ENCODE measurements at places on chromosomes 6 and 20. TPM values are rescaled to one million over a fixed set of nuclear protein-coding genes. Genes with fewer than 3 reads are reported as not detected.

Gene GHRH
- not detected for polyA plus RNA-seq

Gene AVP
- not detected for polyA plus RNA-seq

Gene CGA
- polyA plus RNA-seq = not detected

- H3K4me1 ChIP-seq = no peaks in the 10 kb centered on the region
- no peaks in the 10 kb centered on the region for H3K27me3 ChIP-seq
- DNase-seq = no peak
Measured at GRCh38 chr6:3661390-3661789, 90.1 kb downstream of the PXDC1 start.

DNA sequence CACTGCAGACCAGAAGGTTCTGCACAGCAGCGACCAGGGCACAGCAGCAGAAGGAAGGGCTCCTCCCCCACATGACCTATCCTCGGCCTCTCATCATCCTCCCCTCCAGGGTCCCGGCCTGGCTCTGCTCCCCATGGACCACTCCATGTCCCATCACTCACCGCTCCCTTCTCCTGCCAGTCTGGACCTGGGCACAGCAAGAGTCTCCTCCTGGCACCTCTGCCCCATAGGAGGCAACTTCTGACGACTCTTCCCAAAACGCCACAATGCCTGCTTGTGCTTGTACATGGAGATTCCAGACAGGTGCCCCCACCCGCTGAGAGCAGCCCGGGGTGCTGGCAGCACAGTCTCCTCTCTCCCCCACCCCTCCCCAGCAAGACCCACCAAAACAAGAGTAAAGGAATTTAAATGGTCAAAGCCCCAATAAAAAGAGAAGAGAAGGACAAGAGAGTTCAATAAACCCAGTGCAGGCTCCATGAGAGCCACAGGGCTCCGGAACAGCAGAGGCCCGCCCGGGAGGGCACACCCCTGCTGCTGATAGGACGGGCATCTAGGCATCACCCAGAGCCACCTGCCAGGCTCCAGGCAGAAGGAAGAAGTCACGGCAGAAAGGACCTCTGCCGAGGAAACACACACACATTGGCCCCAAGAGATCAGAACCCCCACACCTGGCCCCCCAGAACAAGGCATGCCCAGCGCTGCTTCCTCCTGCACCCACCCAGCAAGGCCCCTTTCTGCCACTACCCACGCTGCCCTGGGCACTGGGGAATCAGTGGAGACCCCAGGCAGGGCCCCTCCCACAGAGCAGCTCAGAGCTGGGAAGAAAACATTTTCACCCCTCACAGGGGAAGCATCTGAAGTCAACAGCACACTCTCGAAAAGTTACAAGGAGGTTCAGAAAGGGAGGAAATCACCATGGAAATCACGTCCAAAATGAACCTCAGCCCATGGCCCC, 15.2 kb downstream of the TAF4 start:
- no peaks in the 10 kb centered on the region for H3K4me1 ChIP-seq
- no peak for DNase-seq
- no peaks in the 10 kb centered on the region for H3K36me3 ChIP-seq
- H3K4me3 ChIP-seq = no peak overlapping the region
- no peaks in the 10 kb centered on the region for H3K27me3 ChIP-seq

DNA sequence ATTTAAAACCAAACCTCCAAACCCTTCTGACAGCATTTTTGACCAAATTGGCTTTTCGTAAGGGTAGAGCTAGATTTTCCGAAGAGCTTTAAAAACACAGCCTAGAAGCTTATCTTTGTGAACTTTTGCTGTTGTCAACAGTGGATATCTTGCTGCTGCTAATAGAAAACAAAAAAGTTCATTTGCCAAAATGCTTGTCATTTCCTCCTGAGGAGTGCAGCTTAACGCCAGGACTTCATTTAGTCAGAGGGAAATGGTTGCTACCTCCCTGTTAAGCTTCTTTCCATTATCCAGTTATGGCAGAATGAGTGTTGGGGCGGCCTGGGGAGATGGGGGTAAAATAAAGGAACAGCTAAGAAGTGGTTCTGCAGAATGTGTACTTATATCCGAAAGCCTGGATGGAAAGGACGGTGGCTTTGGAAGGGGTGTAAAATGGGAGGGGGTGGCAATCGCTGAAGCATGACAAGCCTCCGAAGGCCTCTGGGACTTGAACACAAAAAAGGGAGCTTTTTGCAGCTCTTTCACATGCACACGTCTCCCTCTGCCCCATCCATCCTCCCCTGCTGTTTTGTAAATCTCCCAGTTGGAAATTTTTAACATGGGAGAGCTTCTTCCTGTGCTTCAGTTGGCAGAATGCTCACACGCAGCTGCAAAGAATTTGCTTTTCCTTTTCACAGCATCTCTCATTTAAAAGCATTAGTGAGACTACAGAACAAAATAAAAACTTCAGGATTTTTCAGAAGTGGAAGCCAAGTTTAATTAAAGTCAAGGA, 22.5 kb downstream of the JARID2 start:
- no peaks in the 10 kb centered on the region for H3K36me3 ChIP-seq
- H3K4me1 ChIP-seq = peaks cover 7% of the 10 kb centered on the region
- H3K27ac ChIP-seq = no peak overlapping the region
- no peak overlapping the region for H3K4me3 ChIP-seq
- H3K27me3 ChIP-seq = no peaks in the 10 kb centered on the region
- DNase-seq = no peak

DNA sequence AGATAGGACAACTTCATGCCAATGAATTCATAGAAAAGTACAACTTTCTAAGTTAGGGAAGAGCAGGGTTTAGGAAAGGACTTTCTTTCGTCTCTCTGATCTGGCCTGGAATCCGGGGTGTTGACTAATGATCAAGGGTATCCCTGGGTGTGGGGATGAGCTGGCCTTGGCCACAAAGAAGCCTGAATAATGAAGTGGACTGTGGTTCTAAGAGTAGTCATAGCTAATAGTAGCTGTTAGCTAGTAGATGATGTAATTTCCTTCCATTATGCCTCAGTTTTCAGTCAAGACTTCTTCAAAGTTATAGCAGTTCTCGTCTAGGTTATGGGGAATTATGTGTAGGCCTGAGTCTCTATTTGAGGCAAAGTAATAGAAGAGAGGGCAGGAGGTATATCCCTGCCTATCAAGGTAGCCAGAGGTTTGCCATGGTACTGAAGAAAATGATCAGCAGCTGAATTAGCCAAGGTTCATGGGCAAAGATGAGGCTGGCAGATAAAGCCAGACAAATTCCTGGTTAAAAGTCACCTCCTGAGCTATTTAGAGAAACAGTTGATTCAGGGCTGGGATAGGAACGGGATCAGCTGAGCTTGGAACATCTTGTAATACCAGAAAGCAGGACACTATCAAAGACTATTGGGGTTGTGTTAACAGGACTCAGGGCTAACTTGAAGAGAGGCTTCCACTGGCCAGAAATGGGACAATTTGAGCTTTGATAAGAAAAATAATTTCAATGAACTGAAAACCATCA, 18.7 kb upstream of the TRPC4AP start:
- H3K4me3 ChIP-seq = no peak overlapping the region
- no peaks in the 10 kb centered on the region for H3K27me3 ChIP-seq
- H3K27ac ChIP-seq = no peak overlapping the region
- no peaks in the 10 kb centered on the region for H3K4me1 ChIP-seq
- no peak for DNase-seq
- peaks cover 17% of the 10 kb centered on the region for H3K36me3 ChIP-seq

DNA sequence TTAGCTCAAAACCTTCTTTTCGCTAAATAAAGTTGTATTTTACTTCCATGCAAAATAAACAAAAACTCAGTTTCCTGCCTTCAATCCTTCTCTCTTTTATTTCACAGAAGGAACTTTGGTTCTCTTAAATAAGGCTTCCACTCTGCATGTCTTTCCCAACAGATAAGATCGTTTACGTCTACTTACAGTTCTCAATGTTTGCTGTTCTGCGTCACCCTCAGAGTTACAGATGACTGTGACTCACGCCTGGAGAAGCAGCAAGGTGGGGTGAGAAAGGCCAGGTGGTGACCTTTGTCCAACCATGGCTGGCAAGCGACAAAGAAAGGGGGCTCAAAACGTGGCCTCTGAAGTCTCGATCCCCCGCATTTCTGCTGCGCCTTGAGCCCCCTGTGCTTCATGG, 51.4 kb upstream of the RPS6KA2 start:
- H3K27me3 ChIP-seq = no peaks in the 10 kb centered on the region
- peak; percentile 74 for DNase-seq
- peaks cover 19% of the 10 kb centered on the region for H3K4me1 ChIP-seq
- peak overlapping the region; percentile 83 for H3K27ac ChIP-seq
- no peak overlapping the region for H3K4me3 ChIP-seq

- H3K4me1 ChIP-seq = no peaks in the 10 kb centered on the region
- no peak for DNase-seq
- H3K36me3 ChIP-seq = no peaks in the 10 kb centered on the region
Measured at GRCh38 chr20:2260250-2260649, 35.6 kb upstream of the TGM3 start.

GRCh38 chr20:54103762-54104600, 33.6 kb upstream of the BCAS1 start:
- DNase-seq = no peak
- H3K27me3 ChIP-seq = no peaks in the 10 kb centered on the region
- H3K36me3 ChIP-seq = no peaks in the 10 kb centered on the region
- H3K4me3 ChIP-seq = no peak overlapping the region
- H3K27ac ChIP-seq = no peak overlapping the region

DNA sequence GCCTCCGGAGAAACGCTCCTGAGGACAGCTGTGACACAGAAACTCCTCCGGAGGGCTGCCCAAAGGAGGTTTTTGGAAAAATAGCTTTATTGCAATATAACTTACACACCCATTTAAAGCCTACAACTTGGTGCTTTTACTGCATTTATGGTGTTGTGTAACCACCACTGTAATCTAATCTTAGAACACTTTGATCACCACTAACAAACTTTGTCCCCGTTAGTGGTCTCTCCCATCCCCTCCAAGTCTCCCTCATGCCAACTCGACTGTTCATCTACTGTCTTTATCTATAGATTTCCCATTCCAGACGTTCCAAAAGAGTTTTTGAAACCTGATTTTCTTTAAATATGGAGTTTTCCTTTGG, 62.8 kb downstream of the SYNJ2 start:
- no peaks in the 10 kb centered on the region for H3K4me1 ChIP-seq
- H3K4me3 ChIP-seq = no peak overlapping the region
- no peaks in the 10 kb centered on the region for H3K27me3 ChIP-seq
- no peaks in the 10 kb centered on the region for H3K36me3 ChIP-seq
- no peak for DNase-seq

- H3K36me3 ChIP-seq = no peaks in the 10 kb centered on the region
- H3K4me1 ChIP-seq = no peaks in the 10 kb centered on the region
- no peaks in the 10 kb centered on the region for H3K27me3 ChIP-seq
- H3K4me3 ChIP-seq = no peak overlapping the region
- no peak overlapping the region for H3K27ac ChIP-seq
Measured at GRCh38 chr20:58173930-58174707, 54.3 kb downstream of the ANKRD60 start.

Measured in pancreas (tissue), 10 donors.